Caki2 (cell line): ENCODE measurements at places on chromosomes 7 and 10. TPM values are rescaled to one million over a fixed set of nuclear protein-coding genes. Genes with fewer than 3 reads are reported as not detected.

DNA sequence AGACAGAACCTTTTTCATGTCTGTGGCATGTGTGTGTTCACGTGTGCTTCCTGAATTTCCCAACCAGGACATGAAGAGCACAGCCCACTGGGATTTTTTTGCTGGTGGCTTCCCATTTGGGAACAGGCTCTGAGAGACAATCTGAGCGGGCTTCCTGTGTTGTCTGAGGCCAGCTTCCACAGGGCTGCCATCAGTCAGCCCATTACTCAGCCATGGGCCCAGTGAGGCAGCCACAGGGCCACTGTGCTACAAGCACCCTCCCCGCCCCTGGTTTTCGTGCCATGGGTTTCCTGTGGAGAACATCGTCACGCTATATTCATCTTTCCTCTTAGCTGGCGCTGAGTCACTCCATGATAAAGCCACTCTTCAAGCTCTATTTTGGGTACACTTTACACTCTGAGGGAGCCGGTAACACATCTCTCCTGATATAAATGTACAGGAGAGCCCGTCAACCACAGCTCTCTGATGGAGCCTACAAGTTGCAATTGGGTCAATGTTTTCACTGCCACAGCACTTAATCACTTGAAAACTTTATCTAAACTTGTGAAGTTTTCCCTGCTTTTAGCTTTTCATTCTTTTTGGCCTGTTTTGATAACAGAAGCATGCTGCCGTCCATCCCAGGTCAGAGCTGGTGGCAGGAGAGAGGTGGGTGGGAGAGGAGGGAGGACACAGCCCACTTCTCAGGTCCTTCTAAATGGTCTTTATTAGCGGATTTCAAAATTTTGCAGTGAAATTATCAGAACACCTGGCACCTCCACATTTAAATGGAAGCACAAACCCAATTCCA lies 96.9 kb downstream of the HIPK2 start:
- peak; percentile 90 for DNase-seq

DNA sequence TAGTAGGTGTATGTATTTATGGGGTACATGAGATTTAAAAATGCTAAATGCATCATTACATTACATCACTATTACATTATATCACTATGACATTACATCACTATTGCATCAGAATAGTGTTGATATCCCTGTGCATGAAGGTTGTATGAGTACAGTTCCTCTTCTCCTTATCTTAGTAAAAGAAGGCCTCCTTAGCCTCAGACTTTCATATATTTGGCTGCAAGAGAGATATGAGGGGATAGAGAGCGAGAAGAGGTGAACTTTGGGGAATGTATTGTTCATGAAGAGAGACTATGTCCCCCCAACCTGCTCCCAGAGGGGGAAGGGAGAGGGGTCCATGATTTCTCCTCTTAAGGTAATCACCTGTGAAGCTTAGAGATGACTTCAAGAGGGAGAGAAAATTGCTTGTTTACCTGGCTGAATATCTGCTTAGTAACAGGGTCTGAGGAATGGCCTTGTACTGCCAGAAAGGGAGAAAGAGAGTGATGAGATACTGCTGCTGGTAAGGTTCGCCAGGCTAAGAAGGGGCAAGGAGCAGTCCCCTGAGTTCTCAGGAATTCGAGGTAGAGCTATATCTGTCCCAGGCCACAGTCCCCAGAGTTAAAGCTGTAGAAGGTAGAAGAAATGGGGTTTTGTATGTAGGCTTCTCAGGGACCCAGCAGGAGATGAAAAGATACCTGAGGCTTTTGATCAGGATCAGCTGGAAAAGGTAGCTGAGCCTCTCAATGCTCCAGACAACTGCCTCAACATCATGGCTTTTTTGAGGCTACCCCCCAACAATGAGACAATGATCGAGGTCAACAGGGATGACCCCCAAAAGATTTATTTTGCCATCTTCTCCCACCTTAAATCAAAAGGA lies 168.4 kb upstream of the WNT16 start:
- DNase-seq, result no peak

- peak; percentile 39 for DNase-seq
Observed at GRCh38 chr7:97024209-97025129, at the start of gene DLX5. Gene DLX5, minus strand, starts transcription at chr7:97024831. Its CDS starts 208 bp downstream, at chr7:97024623.

- peak; percentile 54 for DNase-seq
Observed at GRCh38 chr7:111517549-111517951, 44.7 kb downstream of the IMMP2L start.

GRCh38 chr10:60314069-60314940 lies 75.4 kb downstream of the ANK3 start:
- DNase-seq, result peak; percentile 29

DNA sequence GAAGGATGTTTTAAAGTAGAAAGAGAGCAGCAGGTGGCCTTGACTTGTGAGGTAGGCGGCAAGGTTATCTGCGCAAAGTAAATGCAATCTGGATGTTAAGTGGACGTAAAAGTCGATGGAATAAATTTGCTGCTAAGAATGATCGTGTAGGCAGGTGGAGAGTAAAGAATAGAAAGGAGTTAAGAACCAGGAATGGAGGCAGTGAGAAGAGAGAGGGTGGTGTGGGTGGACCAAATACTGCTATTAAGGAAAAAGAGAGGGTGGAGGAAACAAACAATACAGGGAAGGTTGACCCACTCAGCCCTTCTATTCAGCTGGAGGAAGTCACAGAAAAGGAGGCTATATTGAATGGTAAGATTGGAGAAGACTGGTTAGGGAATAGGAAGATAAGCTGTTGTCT lies 1.9 kb upstream of the CUL1 start:
- DNase-seq, result no peak

- DNase-seq, result peak; percentile 56
Observed at GRCh38 chr7:8295638-8296361, 33.8 kb upstream of the ICA1 start.

DNA sequence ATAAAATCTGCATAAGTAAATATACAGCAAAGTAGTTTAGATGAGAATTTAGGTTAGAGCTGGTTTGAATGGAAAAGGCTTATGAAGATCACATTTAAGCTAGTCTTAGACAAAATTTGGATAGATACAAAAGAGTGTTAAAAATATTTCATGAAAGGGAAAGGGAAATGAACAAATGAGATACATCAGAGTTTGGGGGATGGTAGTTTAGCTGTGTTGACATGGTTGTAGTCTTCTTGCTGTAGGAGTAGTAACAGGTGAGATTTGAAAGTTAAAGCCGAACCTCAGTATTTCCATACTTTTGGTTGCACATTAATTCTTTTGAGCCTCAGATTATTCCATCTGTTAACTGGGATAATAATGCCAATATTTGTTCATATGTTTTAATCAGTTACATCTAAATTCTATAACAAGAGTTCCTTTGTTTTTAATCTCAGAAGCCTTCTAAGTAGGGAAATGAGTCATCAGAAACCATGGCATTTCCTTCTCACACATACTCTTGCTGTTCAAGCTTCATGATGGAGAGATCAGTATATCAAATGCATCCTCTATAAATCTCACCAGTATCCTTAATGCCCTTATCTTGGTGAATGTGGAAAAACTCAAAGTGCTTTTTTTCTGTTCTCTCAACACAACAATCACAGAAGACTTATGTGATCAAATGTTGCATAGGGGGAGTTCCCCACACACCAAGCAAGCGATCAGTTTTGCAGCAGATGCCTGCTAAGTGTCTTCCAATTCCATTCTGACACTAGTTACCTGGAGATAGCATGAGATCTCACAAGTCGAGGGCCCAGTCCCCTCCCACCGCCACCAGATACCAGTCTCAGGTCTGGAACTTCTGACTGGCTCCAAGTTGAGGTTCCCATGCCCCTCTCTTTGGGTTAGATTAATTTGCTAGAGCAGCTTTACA lies 84.7 kb downstream of the MAPK8 start:
- DNase-seq, result peak; percentile 34

DNA sequence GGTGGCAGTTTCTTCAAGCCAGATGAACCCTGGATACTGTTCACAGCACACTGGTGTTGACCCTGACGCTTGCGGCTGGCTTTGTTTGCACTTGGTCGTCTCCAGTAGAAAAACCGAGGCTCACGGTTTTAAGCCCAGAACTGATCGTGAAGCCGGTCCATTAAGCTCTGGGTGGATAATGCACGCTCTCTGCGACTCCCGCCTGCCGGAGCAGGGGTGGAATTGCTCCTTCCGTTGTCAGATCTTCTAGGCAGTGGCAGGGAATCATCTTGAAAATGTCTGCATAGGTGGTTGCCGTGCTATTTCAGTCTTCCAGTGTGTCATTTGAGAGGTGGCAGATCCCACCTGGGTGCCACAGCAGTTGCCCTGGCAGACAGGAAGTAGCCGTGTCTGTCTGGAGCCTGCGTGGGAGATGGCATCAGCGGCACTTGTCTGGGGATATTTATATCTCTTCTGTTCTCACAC lies 35.9 kb upstream of the AP5Z1 start:
- DNase-seq, result no peak

DNA sequence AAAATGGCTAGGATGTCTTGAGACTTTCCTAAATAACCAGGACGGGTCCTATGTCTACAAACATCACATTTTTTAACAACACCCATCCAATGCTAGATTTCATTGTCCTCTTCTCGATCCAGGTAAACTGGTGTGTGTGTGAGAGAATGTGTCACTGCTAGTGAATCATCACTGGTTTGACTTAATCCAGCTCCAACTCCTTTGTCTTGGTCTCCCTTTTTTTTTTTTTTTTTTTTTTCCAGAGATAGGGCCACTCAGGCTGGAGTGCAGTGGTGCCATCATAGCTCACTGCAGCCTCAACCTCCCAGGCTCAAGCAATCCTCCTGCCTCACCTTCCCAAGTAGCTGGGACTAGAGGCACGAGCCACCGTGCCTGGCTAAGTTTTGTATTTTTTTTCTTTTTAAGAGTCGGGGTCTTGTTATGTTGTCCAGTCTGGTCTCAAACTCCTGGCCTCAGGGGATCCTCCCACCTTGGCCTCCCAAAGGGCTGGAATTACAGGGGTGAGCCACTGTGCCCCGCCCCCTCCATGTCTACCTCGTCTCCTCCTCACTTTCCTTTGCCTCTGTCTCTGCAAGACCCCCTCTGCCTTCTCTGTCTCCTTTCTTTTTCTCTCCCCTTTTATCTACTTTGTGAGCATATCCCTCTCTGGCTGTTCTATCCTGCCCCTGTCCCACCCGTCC lies 2.2 kb upstream of the UFSP1 start:
- peak; percentile 59 for DNase-seq

- no peak for DNase-seq
Observed at GRCh38 chr7:84813376-84813775, 373.5 kb downstream of the SEMA3D start.

GRCh38 chr7:48875045-48875916 lies 49.1 kb upstream of the CDC14C start:
- peak; percentile 56 for DNase-seq

GRCh38 chr10:104036518-104037260 lies 49.0 kb downstream of the COL17A1 start:
- DNase-seq, result no peak

DNA sequence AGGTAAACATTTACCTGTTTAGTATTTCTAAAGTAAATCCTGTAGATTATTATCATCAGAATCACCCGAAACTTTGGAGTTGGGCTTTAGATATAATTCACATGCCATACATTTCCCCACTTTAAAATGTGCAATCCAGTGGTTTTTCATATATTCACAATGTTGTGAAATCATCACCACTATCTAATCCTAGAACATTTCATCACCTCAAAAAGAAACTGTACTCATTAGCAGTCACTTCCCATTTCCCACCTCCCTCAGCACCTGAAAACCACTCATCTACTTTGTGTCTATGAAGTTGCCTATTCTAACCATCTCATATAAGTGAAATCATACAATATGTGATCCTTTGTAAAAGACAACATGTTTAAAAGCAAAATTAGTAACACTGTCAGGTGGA lies 182.6 kb downstream of the FZD1 start:
- no peak for DNase-seq

- DNase-seq, result no peak
Observed at GRCh38 chr7:19284596-19285300, 139.5 kb upstream of the FERD3L start.

DNA sequence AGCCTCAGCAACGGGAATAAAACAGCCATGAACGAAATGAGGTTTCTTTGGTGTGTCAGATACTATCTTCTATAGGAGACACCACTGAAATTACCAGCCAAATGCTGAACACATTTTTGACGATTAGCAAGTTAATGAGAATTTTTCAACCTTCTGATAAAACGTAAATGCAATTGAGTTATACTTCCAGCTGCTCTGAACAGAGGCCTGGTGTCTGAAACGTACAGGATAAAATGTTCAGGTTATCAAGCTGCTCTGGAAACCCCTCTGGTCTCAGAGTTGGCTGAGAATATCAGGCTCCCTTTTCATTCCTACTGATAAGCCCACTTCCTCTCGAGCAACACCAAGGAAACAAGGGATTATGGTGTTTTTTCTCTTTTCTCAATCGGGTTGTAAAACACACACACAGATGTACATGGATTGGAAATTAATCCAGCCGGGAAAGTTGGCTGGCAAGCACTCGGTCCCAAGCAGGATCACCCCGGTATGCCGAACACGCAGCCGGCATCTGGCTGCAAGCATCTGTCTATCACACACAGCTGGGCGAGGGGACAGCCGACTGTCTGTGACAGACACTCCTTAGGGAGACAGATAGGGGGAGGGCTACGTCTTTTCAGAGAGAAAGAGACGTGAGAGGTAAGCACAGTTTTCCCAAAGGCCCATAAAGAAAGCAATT lies 171.8 kb downstream of the PRKAG2 start:
- no peak for DNase-seq

DNA sequence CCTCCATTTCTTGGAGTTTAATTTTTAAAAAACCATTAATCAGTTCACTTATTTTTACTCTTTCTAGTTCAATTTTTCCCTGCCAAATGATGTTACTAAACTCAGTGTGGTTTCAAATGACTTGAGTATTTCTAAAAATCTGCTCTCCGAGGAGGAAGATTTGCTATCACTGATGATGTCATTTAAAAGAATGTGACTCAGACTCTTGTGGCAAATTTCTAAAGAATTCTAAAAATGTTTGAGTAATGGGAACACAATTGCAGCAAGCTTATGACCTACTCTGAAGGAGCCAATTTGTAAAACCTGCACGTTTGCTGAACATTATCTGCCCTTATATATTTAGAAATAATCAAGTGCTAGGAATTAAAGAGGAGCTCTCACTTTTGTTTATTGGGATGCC lies 88.6 kb downstream of the SPAG6 start:
- DNase-seq, result peak; percentile 79

DNA sequence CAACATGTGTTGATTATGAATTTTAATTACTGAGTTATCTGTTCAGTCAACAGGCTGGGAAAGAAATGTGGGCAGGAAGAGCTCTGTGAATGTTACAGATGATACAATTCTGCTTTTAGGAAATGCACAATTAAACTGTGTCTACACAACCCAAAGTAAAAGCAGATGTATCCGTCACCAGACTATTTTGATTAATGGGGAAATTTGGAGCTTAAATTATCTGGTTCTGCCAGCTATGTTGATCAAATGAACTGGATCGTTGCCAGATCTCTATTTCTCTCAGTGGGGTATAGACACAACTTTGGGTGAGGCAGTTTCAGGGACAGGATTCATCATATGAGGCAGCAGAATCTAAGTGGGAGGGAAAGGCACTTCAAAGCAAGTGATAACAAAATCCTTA lies 136.5 kb downstream of the NEUROD6 start:
- DNase-seq, result no peak

The VPS50 gene
- total RNA-seq, result 5.5 and 10.4 TPM in 2 replicates

The PNLIPRP2 gene
- total RNA-seq, result 1.4 TPM in 1 of 2 replicates, not detected in the other

The CDHR1 gene
- 0.64 TPM in 1 of 2 replicates, not detected in the other for total RNA-seq

The RAPGEF5 gene
- total RNA-seq, result 7.9 and 10.2 TPM in 2 replicates

The SEPHS1 gene
- 88.9 and 121 TPM in 2 replicates for total RNA-seq

The COL28A1 gene
- 0.17 and 0.84 TPM in 2 replicates for total RNA-seq

The GRID2IP gene
- total RNA-seq, result not detected in 2 replicates

The CCDC136 gene
- total RNA-seq, result 2.7 and 5.2 TPM in 2 replicates

The AKR1C4 gene
- total RNA-seq, result not detected in 2 replicates

The ITPRID1 gene
- total RNA-seq, result not detected in 2 replicates

The AGAP9 gene
- 2.6 and 3.4 TPM in 2 replicates for total RNA-seq
